ENCODE measurements at places on chromosomes 5 and 9. TPM values are rescaled to one million over a fixed set of nuclear protein-coding genes. Genes with fewer than 3 reads are reported as not detected.

The IRGM gene
- total RNA-seq: 1.8 TPM

The PRSS3 gene
- not detected for total RNA-seq

The PCDHA1 gene
- total RNA-seq: 0.07 TPM

The IFNA2 gene
- not detected for total RNA-seq

The SLC45A2 gene
- not detected for total RNA-seq

The C5orf58 gene
- not detected for total RNA-seq

The ADRB2 gene
- 0.21 TPM for total RNA-seq

The DAB2IP gene
- total RNA-seq: not detected

The ANKH gene
- total RNA-seq: 45.0 TPM

The FOXD4L5 gene
- total RNA-seq: 0.09 TPM

The SARDH gene
- total RNA-seq: 1.1 TPM

The CDC20B gene
- total RNA-seq: 0.18 TPM

The LRSAM1 gene
- 26.6 TPM for total RNA-seq

The MEGF10 gene
- total RNA-seq: not detected

The FBN2 gene
- not detected for total RNA-seq

The TXNDC8 gene
- total RNA-seq: not detected

The LHX3 gene
- not detected for total RNA-seq

The SH3PXD2B gene
- 0.11 TPM for total RNA-seq

The DMRT3 gene
- total RNA-seq: not detected

The OBP2B gene
- not detected for total RNA-seq

The IFNA13 gene
- total RNA-seq: not detected

The TSC1 gene
- total RNA-seq: 29.1 TPM

The ZER1 gene
- total RNA-seq: 18.7 TPM

The OR13C8 gene
- total RNA-seq: not detected

The PKD2L2 gene
- total RNA-seq: not detected

The JAKMIP2 gene
- total RNA-seq: 4.1 TPM

The CDH9 gene
- total RNA-seq: not detected

The PCDHB15 gene
- total RNA-seq: not detected

The SH2D3C gene
- 25.1 TPM for total RNA-seq

The GPR150 gene
- total RNA-seq: 0.11 TPM

The SH3GL2 gene
- not detected for total RNA-seq

The KIF24 gene
- total RNA-seq: 4.8 TPM

The ADAMTS12 gene
- not detected for total RNA-seq

The FGF18 gene
- 0.16 TPM for total RNA-seq

The ATOX1 gene
- 82.8 TPM for total RNA-seq

The SLC4A9 gene
- total RNA-seq: not detected

The IL5 gene
- total RNA-seq: 113 TPM

The ISL1 gene
- total RNA-seq: not detected

The IFNB1 gene
- not detected for total RNA-seq

The ANKRD34B gene
- total RNA-seq: not detected

The FBLL1 gene
- not detected for total RNA-seq

The PCDHB12 gene
- not detected for total RNA-seq

The ELAVL2 gene
- total RNA-seq: not detected

The PCDHA11 gene
- not detected for total RNA-seq

The LCN9 gene
- not detected for total RNA-seq

The ZDHHC11 gene
- 11.9 TPM for total RNA-seq

The ENTREP1 gene
- total RNA-seq: not detected

The CATSPER3 gene
- 0.34 TPM for total RNA-seq

The PCDHGC3 gene
- 0.21 TPM for total RNA-seq

The IL9 gene
- 104 TPM for total RNA-seq

The CCDC171 gene
- 1.8 TPM for total RNA-seq

The SPINK13 gene
- not detected for total RNA-seq
